ENCODE measurements at places on chromosomes 12 and 14.

GRCh38 chr14:74456684-74457564 is 30.9 kb upstream of the SYNDIG1L start:
- no peak for DNase-seq

- no peak for DNase-seq
These were observed 98.0 kb downstream of the MYRFL start for GRCh38 chr12:69922999-69923398.

DNA sequence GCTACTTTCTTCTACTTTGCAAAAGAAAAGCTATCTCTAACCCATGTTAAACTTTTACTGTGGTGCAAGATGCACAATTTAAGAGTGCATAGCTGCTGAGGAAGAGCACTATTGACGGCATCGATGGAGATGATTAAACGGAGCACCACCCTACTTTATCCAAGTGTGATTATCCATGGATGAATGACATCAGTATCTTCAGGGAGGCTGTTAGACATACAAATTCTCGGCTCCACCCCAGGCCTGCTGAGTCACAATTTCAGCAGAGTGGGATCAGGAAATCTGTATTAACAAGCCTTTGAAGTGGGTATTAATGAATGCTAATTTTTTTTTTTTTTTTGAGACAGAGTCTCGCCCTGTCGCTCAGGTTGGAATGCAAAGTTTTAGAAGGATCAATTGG is 16.2 kb downstream of the SLC2A14 start:
- no peak for DNase-seq

DNA sequence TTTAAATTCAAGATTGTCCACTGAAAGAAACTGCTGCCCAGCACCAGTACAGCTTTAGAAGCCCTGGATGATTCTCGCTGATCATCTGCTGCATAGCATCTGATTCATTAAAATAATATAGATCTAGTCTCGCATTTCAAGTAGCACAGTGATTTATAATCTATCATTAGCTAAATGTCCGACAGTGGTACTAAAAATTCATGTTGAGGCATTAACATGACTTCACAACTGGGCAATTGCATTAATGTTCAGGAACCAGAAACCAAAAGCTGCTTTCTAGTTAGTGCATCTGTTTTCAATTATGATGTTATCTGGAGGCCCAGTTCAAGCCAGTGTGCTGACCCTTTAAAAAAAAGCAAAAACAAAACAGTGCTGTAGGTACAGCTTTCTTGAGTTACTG is 1987.2 kb upstream of the SEL1L start:
- no peak for DNase-seq

GRCh38 chr12:124898200-124898922 is 16.1 kb downstream of the UBC start:
- no peak for DNase-seq

GRCh38 chr14:22448035-22448904 is 140.8 kb downstream of the DAD1 start:
- DNase-seq = no peak

GRCh38 chr14:100038065-100038464 is 27.2 kb upstream of the EVL start:
- no peak for DNase-seq

DNA sequence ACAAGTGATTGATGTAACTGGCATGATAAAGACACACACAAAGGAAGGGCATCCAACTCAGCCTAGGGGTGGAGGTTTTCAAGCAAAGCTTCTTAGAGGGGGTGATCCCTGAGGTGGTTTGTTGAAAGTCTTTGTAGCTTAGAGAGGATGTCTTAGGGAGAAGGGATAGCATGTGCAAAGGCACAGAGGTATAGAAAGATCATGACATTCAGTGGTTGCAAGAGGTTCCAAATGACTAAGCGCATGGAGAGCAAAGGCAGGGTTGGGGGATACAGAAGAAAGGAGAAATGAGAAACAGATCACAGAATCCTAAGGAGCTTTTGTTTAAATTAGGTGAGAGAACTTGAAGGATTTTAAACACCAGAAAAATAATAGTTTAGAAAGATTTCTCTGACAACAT is 5.2 kb upstream of the CCT2 start:
- no peak for DNase-seq

DNA sequence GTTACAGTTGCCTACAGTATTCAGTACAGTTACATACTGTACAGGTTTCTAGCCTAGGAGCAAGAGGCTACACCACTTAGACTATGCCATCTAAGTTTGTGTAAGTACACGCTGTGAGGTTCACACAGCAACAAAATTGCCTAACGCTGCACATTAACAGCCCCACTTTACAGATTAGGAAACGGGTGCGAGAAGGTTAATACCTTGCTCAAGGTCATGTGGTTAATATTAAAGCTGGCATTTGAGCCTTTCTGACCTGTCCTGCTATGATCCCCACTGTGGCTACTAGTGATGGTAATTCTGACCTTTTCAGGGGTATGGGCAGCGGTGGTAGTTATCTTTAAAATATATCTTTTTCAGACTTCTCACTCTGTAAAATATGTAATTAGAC is 20.9 kb downstream of the ACVR1B start:
- DNase-seq = no peak

- DNase-seq = no peak
These were observed 114.8 kb upstream of the PRICKLE1 start for GRCh38 chr12:42704340-42704739.

DNA sequence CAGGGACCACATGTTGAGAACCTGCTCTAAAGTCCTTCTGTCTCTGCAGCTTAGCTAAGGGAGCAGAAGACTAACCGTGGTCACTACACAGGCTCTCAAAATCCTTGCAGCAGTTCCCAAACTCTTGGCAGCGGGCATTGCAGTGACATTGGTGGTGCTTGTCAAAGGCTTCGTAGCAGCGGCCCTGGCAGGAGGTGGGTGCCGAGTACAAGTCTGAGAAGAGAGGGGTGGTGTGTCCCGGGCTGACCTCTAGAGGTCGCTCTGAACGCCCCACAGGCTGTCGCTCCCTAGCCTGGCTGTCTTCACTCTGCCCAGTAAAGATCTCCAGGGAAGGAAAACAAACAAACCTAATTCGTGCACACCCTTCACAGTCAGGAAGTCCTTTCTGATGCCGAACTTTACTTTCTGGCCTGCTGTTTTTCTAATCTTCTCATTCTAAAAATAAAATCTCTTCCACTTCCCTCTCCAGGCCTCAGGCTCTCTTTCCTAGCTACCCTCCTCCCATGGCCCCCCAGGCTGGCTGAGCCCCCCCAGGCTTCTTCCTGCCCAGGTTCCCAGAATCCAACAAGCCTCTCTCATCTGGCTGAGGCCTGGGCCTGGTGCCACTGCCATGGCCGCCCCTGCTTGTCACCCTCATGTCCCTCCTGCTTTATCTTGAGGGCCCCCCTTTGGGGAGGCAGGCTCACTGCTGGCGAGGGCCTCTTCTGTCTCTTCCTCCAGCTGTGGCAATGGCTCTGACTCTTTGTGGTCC is 7.7 kb downstream of the ENDOU start:
- peak; percentile 93 for DNase-seq

- no peak for DNase-seq
These were observed 43.1 kb downstream of the DNAH10 start for GRCh38 chr12:123805173-123805572.

DNA sequence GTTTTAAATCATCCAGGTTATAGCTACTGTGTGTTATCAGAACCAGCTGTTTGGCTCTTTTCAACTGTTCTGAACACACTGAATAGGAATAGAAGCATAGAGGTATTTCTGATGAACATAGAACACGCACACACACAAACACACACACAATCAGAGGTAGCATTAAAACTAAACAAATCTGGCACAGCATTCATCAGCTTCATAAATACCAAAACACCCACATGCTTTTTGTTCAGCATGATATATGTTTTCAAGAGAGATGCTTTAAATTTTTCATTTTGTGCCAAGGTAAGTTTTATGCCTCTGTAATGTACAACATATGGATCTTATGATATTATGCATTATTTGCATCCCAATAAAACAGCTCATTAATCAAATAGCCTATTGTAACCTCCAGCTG is 208.6 kb downstream of the GALC start:
- DNase-seq = no peak

DNA sequence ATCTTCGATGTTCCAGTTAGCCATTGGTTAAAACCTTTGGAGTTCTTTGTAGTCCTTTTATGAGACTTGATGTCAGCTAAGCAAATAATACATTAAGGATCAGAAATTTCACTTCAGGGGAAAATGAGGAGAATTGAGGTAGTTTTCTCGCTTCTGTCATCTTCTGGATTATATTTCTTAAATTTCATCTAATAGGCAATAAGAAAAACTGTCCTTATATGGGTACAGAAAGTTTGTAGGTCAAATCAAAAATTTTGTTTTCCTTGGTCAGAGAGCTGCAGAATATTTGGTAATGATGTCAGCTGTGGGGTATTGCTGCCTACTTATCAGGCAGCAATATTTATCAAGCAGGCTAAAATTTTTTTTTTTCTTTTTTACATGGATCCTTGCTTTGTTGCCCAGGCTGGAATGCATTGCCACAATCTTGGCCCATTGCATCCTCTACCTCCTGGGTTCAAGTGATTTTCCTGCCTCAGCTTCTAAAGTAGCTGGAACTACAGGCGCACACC is 37.1 kb downstream of the RIMKLB start:
- DNase-seq = no peak

GRCh38 chr14:76720382-76720813 is 40.9 kb upstream of the VASH1 start:
- DNase-seq = peak; percentile 44

- no peak for DNase-seq
These were observed 37.9 kb downstream of the PIWIL1 start for GRCh38 chr12:130375296-130376287.

DNA sequence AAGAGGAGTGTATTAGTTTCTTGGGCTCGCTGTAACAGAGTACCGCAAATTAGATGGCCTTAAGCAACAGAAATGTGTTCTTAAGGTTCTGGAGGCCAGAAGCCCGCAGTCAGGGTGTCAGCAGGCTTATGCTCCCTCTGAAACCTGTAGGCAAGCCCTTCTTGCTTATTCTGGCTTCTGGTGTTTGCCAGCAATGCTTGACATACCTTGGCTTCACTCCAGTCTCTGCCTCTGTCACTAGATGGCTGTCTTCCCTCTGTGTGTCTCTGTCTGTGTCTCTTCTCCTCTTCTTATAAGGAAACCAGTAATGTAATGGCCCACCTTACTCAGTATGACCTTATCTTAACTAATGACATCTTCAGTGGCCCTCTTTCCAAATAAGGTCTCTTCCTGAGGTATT is 85.1 kb downstream of the DERA start:
- DNase-seq = no peak

DNA sequence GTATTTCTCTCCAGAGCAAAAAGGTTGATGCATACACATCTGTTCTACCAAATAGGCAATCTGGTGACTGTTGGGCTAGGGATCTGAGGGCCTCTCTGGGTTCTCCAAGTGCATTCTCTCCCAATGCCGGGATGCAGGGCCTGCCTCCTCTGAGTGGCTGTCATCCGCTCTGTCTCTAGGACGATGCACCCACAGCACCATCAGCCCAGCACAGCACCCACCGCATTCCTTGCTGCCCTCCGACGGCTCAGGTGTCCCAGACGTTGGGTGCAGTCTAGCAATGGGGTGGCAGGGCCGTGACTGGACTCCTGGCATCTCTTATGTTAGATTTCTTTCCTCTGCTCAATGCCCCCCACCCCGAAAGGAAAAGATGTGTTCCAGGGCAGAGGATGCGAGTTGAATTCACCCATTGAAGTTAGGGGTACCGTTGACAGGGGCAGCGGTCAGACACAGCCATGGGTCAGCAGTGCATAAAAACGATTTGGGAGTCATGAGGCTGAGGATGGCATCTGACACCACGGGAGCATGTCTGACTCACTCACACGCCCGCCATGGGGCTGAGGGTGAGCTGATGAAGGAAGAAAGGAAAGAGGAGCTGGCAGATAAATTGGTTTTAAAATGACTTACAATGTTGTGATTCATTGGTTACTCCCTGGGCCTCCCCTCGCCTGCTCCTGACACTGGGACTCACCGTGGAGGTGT is 93.2 kb upstream of the C14orf180 start:
- no peak for DNase-seq

GRCh38 chr14:89215531-89215930 is 201.5 kb downstream of the FOXN3 start:
- no peak for DNase-seq

DNA sequence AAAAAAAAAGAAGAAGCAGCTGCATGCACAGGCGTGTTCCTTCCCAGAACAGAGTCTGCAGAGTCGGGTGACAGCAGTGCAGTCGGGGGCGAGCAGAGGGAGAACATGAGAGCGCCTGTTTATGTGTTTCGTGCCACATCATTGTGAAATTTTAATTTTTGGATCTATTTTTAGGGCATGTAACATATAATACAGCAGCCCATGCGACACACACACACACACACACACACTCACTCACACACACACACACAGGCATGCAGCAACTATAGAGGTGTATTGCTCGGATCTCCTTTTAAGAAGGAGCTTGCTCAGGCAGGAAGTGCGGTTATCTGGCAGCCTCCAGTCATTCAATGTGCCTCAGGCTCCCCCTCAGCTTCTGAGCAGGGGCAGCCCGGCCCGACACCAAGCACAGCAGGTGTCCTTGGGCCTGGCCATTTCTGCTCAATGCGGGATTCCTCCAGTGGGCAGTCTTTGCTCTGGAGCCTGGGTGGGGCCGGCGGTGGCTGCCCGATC is 71.8 kb downstream of the ZNF664 start:
- DNase-seq = no peak

GRCh38 chr12:1182069-1182468 is 191.0 kb downstream of the ERC1 start:
- no peak for DNase-seq

DNA sequence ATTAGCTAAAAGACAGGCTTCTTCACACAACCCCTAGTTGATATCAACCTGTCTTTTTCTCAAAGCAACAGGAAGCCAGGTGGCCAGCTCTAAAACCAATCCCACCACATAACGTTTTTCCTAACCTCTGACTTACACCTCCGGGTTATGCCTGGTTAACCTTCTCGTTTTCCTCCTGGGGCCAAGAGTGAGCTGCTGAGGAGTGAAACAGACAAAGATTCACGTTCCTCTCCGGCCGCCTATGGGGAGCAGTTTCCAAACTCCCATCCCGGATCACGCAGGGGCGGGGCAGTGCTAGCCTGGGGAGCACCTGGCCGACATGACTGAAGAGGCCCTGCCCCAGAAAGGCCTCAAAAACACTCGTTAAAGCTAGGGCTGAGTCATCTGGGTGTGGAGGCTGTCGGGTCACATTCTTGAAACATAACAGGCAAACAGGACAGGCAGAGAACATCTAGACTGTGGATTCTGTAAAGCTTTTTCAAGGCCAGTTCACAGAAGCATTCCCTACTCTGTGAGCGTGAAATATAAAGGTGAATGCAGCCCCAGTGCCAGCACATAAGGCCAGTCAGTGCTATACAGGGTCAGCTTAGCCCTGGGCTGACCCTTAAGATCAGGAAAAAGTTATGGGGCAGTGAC is 25.9 kb upstream of the LGALS3 start:
- DNase-seq = peak; percentile 49
